ENCODE measurements at places on chromosomes 3 and 15. TPM values are rescaled to one million over a fixed set of nuclear protein-coding genes. Genes with fewer than 3 reads are reported as not detected.

DNA sequence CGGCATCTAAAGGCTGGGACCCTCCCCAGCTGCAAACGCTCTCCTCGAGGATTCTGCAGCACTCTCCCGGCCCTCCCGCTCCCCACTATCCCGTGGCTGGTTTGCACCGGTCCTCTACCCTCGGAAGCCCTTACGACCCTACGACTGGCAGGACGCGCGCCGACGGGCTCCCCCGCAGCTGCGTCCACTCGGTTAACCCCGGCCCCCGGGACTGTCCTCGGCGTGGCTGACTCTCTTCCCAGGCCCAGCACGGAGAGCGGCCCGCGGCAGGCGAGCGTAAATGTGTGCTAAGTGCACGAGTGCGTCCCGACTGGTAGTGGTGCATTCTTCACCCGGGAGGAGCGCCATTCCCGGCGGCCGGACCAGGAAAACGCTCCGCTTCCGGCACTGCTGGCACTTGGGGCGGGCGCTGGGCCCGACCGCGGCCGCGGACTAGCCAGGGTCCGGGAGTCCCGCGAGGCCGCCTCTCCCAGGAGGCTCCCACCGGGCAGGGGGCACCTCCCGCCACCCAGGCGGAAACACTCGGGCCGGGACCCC lies 508 bp downstream of the GORASP1 start:
- DNase-seq: peak; percentile 28

DNA sequence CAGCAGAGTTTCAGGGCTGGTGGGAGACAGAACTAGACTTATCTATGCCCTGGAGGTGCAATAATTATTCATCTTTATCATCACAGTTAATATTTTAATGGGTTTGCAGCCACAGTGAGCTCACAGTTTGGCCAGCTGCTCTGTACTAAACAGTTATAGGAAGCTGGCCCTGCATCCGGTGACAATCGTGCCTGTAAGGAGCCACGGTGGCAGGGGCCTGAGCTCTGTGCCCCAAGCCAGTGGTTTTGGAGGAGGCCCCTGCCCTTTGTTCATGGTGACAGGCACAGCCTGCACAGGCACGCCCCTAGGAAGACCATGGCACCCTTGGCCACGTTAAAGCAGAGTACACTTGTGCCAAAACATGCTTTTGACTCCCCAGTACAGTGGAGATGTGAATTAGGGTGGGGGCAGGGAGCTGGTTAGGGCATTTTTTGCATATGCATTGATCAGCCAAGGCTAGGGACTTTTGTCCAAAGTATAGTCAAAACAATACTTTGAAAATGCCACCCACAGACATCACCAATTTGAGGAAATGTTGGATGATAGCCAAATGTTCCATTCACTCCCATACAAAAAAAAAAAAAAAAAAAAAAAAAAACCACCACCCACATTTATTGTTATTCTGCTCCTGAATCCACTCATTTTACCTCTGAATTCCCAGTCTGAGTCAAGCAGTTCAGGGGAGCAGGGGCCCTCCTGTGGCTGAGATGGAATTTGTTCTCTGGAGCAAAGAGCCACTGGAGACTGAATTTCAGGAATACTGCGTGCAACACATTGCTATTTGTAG lies 3.4 kb upstream of the RFTN1 start:
- no peak for DNase-seq

GRCh38 chr15:38153781-38154180 lies 98.9 kb upstream of the SPRED1 start:
- no peak for DNase-seq

- no peak for DNase-seq
Observed at GRCh38 chr3:171257251-171258203, 202.7 kb downstream of the TNIK start.

GRCh38 chr3:94615275-94616065 lies 552.6 kb downstream of the NSUN3 start:
- no peak for DNase-seq

GRCh38 chr15:43134157-43134635 lies 810 bp downstream of the TMEM62 start:
- no peak for DNase-seq

- DNase-seq: no peak
Observed at GRCh38 chr3:196821806-196822355, 45.8 kb upstream of the SENP5 start.

DNA sequence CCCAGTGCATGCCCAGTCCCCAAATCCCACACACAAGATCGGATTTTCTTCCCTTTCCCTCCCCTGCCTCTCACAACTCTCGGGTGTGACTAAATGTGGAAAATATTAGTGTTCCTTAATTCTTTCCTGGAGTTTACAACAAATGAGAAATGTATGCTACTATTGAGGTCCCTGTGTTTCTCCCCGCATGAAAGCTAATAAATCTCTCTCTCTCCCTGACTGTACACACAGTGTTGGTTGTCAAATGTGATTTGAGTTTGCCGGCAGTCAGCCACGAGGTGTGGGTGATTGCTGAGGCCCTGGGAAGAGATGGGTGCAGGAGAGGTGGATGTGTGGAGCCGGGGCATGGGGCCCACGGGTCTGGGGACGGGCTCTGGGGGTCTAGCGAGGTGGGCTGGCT lies 161.4 kb upstream of the IQSEC1 start:
- DNase-seq: no peak

DNA sequence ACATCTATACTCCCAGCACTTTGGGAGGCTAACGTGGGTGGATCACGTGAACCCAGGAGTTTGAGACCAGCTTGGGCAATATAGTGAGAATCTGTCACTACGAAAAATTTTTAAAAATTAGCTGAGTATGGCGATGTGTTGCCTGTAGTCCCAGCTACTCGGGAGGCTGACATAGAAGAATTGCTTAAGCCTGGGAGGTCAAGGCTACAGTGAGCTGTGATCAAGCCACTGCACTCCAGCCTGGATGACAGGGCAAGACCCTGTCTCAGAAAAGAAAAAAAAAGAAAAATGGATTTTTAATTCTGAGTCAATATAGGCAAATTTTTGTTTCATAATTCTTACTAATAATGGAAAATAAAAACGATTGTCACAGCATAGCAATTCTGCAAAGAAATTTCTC lies 13.3 kb downstream of the C3orf49 start:
- DNase-seq: no peak

DNA sequence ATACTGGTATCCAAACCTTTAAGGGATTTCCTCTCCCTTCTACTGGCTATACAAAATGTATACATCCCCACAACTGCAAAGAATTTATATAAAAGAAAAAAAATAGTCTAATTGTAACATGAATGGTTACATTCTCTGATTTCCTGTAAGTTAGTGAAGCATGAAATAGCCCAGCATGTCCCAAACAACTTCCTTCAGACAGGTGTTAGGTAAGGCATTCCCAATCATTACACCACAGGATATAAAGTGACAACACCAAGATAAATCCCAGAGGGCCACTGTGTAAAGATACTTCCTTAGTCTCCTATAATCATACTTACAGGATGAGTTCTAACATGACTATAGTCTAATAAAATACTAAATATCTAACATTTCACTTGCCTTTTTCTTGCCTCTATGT lies 7.6 kb downstream of the CMTM6 start:
- DNase-seq: no peak

DNA sequence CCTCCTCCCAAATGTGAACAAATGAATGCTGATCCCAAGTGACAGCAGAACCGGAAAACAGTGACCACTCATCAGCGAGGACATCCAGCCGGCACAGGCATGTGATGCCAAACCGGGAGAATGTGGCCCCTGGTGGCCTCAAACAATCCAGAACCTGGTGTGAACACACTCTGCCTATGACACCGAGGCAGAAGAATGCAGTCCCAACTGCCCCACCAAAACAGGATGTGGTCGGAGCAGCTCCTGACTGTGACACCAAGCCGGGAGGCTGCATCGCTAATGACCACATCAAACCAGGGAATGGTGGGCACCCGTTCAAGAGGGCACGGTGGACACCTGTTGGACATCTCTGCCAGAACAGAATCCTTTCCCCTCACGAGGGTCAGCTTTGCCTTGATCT lies 15.4 kb downstream of the SCN5A start:
- DNase-seq: peak; percentile 19

GRCh38 chr3:113287111-113287802 lies 75.9 kb downstream of the BOC start:
- no peak for DNase-seq

- no peak for DNase-seq
Observed at GRCh38 chr3:72047221-72047871, 262.4 kb upstream of the PROK2 start.

DNA sequence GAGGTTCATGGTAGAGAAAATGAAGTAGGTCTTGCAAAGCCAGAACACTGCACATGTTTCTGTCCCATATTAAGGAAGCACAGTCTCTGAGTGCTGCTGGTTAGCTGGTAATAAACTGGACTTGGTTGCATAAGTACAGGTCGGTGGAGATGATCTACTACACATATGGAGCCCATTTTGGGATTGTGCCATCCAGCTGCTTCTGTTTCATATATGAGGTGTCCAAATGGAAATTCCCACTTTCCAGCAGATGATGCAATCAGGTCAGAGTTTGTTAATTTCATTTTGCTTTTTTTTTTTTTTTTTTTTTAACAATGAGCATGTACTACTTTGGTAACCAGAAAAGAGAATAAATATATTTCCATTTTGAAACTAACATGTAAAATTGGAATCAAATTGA lies 122.6 kb downstream of the SATB1 start:
- DNase-seq: no peak

DNA sequence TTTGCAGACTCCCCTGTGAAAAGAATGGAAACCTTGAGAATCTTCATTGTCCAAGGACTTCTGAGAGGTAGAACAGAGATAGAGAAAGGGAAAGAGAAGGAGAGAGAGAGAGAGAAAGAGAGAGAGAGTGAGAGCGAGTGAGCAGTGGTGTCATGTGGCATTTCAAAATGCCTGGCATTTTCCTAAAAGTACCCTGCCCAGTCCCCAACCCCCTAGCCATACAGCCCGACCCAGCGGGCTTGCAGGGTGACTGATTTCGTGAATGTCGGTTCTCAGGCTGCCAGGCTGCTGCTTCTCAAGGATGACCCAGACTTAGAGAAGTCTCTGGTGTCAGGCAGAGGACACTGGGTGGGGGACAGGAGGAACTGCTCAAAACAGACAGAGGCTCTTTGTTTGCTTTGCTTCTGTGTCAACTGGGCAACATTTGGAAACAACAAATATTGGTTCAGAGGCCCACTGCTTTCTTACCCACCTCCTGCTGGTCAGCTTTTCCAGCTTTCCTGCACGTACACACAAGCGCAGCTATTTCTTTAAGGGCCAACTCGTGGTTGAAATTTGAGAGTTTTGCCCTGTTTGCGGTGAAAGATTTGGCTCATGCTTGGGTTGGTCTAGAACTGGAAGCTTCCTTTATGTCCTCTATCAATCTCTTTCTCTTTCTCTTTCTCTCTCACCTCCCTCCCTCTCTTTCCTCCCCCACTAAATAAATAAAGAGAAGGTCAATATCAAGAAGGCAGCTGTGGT lies 3.7 kb upstream of the TF start:
- no peak for DNase-seq

Gene GOLGA6L24
- not detected for total RNA-seq

Gene NR2E3
- total RNA-seq: not detected

Gene HHATL
- total RNA-seq: 78.0 TPM

Gene AHSG
- total RNA-seq: not detected

Gene CCR9
- total RNA-seq: not detected
